Stimulated activated CD4-positive, alpha-beta T cell treated with anti-CD3 and anti-CD28 coated beads, Interleukin-12 subunit alpha, Interleukin-12 subunit beta, amount 100 ng/mL, for 48 hours (primary cell): ENCODE measurements at places on chromosomes 6 and 20.

DNA sequence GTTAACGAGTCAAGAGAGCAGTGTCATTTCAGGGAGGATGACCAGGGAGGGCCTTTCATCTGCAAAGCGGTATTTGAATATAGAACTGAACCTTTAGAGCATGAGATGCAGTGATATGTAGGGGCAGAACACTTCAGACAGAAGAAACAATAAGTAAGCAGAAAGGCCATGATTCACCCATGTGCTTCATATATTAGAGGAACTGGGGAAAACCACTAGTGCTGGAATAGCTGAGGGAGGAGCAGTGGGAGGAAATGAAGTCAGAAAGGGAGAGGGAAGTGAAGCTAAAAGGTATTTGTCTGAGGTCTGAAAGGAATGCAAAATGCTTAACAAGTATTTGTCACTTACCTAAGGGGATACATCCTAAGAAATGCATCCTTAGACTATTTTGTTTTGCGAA, 391.2 kb downstream of the ADGRB3 start:
- DNase-seq, result no peak

GRCh38 chr6:136607932-136608772, 57.9 kb upstream of the MAP7 start:
- DNase-seq, result peak; percentile 61

GRCh38 chr6:47153404-47153755, 111.2 kb upstream of the ADGRF1 start:
- DNase-seq, result no peak

- no peak for DNase-seq
Observed at GRCh38 chr20:31664696-31665354, 27.1 kb downstream of the COX4I2 start.

DNA sequence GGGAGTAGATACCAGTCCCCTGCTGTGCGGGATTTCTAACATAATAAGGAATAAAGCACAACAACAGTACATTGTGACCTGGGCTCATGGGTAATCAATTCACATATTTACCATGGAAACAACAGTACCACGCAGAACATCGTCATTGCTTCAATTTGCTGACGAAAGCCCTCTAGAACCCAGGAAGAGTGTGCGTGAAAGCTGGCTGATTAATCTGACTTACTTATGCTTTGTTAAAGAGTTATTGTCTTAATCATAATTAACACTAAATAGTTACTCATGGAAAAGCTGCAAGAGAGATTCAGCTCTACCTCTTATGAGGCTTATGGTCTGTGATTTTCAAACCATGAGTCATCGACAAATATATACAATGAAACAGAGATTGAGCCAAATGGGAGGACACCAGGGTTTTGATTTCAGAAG, 644.3 kb upstream of the AGPAT4 start:
- DNase-seq, result no peak

DNA sequence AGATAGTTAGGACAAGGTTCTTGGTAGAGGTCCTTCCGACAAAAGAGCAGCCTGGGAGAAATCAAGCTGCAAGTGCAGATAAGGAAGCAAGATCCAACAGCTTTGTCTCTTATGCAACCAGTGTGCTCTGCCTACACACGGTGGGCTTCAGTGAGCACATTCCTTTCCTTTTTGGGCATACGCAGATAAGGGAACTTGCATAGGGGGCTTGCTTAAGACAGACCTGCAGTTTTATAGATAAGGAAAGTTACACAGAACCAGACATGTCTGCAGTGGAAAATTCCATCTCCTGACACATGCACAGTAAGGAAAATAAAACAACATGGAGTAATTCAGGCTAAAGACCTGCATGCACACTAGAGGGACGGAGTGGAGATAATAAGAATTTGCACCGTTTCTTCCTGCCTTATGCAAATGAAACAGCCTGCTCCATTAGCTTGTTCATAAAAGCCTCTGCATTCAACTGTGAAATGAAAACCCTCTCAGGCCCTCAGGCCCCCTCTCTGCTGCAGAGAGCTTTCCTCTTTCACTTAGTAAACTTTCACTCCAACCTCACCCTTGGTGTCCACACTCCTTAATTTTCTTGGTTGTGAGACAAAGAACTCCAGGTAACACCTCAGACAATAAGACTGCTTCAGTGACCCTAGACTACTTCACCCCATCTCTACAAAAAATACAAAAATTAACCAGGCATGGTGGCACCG, 97.5 kb upstream of the MYLIP start:
- no peak for DNase-seq

- no peak for DNase-seq
Observed at GRCh38 chr6:33492093-33492492, 37.7 kb downstream of the ZBTB9 start.

DNA sequence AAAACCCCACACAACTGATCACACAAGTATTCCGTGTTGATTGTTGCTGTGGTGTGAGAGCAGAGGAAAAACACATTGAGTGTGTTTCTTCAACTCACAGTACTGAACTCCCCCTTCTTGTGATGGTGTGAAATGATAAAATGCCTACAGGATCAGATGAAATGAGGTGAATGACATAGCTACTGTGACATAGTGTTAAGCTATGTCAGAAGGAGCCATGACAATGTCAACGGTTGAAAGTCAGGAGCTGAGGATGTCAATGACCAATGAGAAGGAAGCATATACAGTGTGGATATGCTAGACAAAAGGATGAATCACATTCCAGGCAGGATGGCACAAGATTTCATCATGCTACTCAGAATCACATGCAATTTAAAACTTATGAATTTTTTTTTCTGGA, 38.8 kb downstream of the WASF1 start:
- no peak for DNase-seq

- no peak for DNase-seq
Observed at GRCh38 chr20:1734269-1734858, 76.8 kb upstream of the SIRPG start.

DNA sequence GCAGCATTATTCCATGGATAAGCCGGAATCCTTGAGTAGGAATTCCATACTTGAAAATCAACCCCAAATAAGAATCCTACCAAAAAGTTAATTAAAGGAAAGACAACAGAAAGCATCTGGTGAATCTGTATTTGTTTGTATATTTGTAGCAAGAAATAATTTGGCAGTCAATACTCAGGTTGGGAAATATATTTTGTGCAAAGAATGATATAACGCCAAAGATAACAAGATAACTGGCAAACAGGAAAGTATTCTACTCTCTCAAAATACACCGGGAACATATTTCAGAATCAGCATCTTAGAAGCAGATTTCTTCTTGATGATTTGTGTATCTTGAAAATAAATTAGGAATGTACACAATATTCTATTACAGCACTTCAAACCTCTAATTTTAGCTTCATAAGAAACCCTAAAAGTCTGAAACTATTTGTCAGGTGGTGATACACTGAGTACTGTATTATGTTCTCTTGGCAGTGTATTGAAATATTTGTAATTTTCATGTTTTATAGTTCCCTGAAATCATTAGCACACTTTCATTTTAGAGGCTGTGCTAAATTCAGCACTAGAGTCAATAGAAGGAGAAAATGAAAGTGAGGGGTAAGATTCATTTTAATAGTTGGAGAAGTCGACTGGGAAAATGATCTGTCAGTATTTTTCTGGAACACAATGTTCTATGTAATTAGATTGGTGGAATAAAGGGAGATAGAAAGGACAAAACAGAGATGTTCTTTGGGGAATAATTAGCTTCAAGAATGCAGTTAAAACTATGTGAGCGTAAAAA, 879.7 kb upstream of the GJE1 start:
- DNase-seq, result no peak

GRCh38 chr6:159646116-159646515, 46.9 kb downstream of the SOD2 start:
- no peak for DNase-seq

- DNase-seq, result no peak
Observed at GRCh38 chr20:58139849-58140786, 88.3 kb downstream of the ANKRD60 start.

GRCh38 chr6:1643830-1644445, 34.2 kb downstream of the FOXC1 start:
- no peak for DNase-seq

GRCh38 chr20:21453690-21454089, 56.4 kb upstream of the NKX2-4 start:
- DNase-seq, result no peak

DNA sequence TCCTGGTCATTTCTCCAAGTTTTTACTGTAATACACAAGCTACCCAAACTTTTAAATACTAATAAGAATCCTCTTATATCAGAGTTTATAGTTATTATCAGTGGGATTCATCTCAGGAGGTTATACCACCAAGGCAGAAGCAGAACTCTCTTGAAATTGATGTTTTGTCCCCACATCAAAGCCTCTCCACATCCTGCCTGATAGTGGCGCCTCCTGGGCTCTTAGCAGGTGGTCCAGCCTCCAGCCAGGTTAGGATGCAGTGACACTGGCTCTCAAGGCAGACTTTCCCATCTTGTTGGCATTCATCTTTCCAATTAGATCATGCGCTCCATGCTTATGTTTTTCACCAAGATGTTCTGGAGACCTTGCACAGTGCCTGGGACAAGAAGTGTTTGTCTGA, 81.8 kb upstream of the INSM1 start:
- no peak for DNase-seq

GRCh38 chr6:49648036-49648435, 11.4 kb upstream of the RHAG start:
- no peak for DNase-seq

DNA sequence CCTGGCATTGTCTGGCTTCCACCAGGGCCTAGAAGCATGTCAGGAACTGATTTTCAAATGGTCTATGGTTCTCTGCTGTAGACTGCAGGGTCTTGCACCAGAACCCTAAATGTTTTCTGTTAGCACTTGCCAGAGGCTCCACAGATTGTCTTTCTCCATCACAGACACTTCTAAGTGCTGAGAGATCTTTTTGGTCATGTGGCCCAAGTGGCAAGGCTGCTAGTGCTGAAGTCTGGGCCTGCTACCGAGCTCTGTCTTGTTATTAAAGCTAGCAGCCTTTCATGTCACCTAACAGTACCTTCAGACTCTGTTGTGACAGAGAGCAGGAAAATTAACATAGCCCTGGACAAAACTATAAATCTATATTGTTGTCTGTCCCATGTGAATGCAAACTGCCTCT, 120.7 kb upstream of the BACH2 start:
- no peak for DNase-seq

DNA sequence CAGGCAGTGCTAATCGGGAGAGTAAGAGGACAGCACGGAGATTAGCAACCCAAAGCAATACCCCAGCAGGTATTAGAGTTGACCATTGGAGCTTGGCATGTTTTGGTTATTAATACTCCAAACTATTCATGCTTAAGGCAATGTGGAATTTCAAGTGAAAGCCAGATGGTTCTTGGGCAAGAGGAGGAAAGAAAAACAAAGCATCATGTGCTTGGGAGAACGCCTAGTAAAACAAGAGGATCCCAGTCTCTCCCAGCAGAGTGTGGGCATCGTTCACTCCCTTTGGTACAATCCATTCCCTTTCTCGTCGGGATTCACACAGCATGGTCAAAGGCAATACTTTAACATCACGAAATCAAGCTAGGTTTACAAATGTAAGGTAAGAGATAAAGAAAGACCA, 349.8 kb downstream of the PRKN start:
- DNase-seq, result no peak

GRCh38 chr20:44632103-44632752, 19.3 kb downstream of the ADA start:
- DNase-seq, result no peak

DNA sequence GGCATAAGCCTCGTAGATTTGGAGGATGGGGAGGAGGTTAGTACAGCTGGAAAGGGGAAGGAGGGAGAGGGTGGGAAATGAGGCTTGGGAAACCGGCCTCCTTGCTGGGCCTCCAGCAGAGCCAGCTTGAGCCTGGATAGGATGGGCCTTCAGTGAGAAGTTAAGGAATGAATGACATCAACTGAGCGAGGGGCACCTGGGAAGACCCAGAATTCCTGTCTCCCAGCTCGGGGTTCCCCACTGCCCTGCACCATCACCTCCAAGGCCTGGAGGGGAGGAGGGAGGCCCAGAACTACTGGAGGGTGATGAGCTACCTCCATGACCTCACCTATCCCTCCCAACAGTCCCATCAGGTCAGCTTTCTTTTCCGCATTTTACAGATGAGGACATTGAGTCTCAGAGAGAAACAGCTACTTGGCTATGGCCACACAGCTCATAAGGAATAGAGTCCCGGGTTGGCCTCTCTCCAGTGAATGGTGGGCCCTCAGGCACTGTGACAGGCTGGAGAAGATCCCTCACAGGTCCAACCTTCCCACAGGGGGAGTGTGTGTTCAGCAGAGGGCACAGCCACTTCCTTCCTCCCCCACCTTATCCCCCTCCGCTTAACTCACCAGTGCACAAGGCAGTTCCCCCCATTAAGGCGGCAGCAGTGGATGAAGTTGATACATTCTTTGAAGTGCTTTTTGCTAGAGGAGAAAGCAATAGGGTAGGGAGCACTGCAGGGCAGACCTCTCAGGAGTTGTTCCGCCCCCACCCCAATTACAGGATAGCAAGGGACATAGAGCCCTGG, 6.8 kb downstream of the DUSP15 start:
- no peak for DNase-seq

DNA sequence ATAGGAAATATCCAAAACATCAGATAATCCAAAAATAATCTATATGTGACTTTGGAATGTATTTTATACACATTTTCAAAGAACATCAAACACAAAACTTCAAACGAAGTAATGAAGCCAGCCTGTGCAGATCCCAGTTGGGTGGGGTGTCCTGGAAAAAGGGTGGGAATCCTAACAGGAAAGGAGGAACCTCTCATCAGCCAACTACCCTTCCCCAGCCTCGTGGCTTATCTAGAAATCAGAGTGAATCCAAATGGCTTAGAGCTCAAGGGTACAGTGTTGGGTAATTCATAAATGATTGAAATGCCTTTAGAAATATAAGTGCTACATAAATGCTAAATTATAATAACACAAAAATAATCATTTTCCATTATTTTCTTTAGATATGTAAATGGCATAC, 115.1 kb upstream of the SOX4 start:
- DNase-seq, result no peak

- DNase-seq, result no peak
Observed at GRCh38 chr20:57470212-57470522, 54.8 kb downstream of the CTCFL start.

DNA sequence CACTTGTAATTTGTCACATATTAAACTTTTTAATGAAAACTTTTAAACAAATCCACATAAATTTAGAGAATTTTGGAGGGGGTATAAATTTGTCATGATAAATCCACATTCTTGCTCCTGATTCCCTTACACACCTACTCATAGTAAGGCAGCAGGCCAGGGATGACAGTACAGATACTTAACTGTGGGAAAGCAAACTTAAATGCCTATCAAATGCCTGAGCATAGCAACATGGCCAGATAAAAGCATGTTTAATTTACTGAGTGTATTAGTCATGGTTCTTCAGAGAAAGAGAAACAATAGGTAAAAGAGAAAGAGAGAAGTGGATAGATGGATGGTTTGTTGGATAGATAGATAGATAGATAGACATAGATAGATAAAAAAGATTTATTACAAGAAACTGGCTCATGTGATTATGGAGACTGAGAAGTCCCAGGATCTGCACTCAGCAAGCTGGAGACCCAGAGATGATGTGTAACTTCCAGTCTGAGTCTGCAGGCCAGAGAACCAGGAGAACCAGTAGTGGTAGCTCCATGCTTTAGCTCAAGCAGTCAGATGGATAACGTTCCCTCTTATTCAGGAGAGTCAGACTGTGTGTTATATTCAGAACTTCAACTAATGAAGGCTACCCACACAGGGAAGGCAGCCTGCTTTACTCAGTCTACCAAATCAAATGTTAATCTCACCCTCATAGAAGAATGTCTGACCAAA, 15.9 kb upstream of the ADGRF1 start:
- DNase-seq, result no peak
